ENCODE measurements at places on chromosomes 1 and 21. TPM values are rescaled to one million over a fixed set of nuclear protein-coding genes. Genes with fewer than 3 reads are reported as not detected.

The DNASE2B gene
- polyA plus RNA-seq, result not detected

The TMPRSS3 gene
- 2.5 TPM for polyA plus RNA-seq

The FAM72C gene
- 3.2 TPM for polyA plus RNA-seq

DNA sequence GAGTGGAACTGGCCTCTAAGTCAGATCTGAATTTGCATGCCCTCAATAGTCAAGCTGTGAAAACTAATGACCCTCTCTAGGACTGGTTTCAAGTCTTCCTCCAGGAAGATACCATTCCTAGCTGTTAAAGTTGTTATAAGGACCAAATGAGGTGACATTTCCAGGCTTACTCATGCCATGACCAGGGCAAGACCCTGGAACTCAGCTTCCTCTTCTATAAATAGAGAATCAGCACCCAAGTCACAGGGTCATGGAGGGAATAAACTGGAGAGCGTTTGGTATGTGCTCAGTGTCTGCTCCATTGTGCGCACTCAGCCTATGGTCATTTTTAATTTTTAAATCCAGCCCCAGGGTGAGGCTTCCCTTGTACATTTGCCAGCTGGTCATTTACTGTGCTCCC, 2.5 kb downstream of the S100A9 start:
- no peak for DNase-seq

- no peak for DNase-seq
These were observed 9.1 kb downstream of the AMPD2 start for GRCh38 chr1:109628540-109629321.

- no peak for DNase-seq
These were observed 5.1 kb downstream of the ZNF692 start for GRCh38 chr1:248853663-248854375.
